Amniotic stem cell (primary cell): ENCODE measurements at places on chromosomes 2 and 18.

GRCh38 chr2:161358838-161359237 lies 50.6 kb downstream of the PSMD14 start:
- DNase-seq: no peak

DNA sequence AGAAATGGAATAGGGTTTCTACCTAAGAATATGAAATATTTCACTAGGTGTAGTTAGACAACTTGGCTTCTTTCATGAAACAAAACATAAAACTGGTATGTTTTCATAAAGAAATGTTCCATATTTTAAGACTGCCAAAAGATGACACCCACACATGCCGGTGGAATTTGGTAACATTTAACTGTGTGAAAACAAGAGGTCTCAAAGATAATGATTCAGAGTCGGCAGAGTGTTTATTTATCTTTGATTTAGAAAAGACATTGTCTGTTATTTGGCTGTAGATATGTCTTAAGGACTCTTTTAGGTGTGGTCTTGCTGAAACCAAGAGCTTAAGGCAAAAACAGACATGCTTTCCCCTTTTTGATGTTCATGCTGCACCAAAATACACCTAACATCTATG lies 63.5 kb upstream of the FN1 start:
- no peak for DNase-seq

GRCh38 chr18:25456334-25457010 lies 104.5 kb upstream of the ZNF521 start:
- no peak for DNase-seq

DNA sequence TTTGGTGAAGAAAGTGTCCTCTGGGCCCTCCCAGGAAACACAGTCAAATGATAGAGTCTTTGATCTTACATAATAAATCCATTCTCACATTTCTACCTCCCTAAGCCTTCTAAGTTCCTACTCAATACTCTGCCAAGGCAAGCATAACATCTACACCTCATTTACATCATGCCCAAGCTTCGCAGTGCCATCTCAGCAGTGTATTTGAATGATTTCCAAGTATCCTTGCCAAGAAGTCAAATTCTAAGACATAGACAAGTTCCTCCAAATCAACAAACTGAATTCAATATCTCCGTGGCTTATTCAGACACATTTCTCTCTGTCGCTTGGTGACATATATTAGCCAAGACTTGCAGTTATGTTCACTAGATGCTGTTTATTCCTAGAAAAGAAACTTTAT lies 8.1 kb upstream of the MLPH start:
- no peak for DNase-seq

GRCh38 chr18:58618822-58619595 lies 9.9 kb downstream of the ALPK2 start:
- DNase-seq: no peak

- no peak for DNase-seq
Measured at GRCh38 chr2:3143602-3144001, 234.0 kb downstream of the EIPR1 start.

DNA sequence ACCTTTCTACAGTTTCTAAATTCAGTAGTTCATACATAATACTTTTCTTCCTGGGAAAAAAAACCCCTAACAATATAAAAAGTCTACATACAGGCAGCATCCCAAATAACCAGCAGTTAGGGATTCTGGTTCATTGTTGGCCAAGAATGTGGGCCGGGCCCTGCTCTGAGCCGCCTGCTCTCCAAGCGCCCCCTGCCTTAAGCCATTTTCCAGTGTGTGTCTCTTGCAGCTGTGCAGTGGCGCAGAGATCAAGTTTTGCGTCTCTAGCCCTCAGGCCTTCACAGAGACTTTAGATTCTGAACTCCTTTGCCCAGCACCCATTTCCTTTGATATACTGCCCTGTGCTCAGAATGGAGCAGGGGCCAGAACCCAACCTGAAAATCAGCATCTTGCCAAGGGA lies 32.9 kb downstream of the RMC1 start:
- no peak for DNase-seq

- DNase-seq: no peak
Measured at GRCh38 chr2:9441556-9441955, 18.1 kb downstream of the CPSF3 start.

- DNase-seq: no peak
Measured at GRCh38 chr2:222833410-222833809, 27.4 kb upstream of the ACSL3 start.

GRCh38 chr2:54065891-54066290 lies 49.5 kb upstream of the ACYP2 start:
- DNase-seq: no peak

DNA sequence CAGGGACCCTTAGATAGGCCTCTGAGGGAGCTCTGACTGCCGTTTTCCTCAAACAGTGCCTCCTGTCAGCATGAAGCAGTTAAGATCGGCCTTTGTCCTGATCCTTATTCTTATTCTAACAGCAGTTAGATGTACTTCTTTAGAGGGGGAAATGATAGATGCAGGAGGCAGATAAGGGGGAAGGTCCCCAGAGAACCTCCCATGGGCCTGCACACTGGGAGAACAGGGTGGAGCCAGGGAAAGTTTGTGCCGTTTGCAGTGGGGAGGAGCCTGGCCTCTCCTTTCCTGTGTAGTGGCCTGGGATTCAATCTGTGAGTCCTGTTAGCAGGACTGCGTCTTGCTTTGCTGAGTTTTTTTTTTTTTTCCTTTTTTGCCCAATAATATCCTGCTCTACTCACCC lies 7.9 kb upstream of the INPP4A start:
- DNase-seq: no peak

DNA sequence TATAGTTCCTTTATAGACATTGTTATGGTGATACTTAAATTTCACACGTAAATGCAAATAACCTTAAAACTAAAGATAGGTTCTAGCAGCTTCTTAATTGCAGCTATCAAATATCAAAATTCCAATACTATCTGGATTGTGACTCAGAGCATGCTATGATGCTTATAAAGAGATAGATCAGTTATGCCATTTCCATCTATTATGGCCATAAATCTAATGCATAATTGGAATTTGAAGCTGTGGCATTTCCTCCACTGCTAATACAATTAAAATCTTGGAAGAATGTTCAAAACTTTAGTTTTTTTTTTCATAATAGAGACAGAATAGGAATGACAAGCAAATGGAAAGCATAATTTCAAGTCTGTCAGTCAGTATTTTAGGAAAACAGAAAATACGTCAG lies 220.8 kb upstream of the GALNT5 start:
- no peak for DNase-seq

GRCh38 chr2:43136011-43136799 lies 90.2 kb downstream of the ZFP36L2 start:
- no peak for DNase-seq

GRCh38 chr2:241225545-241225944 lies 37.1 kb downstream of the ANO7 start:
- DNase-seq: no peak

DNA sequence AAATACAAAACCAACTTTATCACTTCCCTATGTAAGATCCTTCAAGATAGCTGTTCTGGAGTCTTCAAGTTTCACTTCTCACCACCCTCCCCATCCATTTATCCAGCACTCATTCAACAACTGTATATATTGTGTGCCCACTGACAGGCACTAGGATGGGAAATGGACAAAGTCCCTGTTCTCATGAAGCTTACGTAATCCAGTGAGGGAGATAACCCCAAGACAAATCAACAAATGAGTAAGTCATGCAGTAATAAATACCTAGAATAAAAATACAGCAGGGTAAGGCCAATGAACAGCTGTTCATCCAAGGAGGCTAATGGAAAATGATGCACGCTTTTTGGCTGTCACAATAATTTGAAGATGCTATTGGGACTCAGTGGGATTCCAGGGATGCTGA lies 133.8 kb downstream of the MEMO1 start:
- DNase-seq: no peak

DNA sequence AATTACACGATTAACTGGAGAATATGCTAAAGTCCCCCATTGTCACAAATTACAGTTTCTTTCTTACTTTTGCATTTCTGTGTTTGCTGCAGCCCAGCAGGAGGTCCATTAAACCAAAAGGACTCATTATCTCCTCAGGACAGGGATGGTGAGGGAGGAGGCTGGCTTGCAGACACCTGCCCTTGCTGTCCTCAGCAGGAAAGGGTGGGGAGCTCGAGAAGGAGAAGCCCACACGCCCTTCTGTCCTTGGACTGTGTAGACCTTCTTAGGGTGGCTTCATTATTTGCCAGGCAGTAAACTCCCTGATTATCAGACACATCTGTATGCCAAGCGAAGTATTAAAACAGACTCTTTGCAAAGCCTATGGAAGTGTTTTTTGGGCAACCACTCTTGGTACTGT lies 196.0 kb downstream of the LDLRAD4 start:
- DNase-seq: no peak

DNA sequence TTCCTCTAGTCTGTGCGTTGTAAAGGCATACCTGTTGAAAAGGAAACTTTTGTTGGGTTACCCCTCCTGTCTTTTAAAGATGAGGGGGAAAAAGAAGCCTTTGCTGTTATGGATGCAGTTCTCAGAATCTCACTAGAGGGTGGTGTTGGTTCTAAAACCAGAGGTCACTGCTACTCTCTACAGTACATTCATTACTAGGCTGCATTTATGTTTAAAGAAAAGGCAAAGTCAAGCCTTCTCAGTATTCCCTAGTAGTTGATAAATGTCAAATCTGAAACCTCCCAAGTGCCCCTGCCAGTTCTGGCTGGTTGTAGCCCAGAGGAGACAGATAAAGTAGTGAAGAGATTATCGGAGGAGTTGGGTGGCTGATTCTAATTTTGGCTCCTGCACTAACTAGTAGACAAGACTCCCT lies 1.4 kb upstream of the PLCL1 start:
- DNase-seq: peak; percentile 21

- DNase-seq: no peak
Measured at GRCh38 chr2:191757208-191757607, 79.3 kb downstream of the NABP1 start.

- DNase-seq: no peak
Measured at GRCh38 chr2:106638043-106638442, 150.9 kb downstream of the CD8B2 start.

- peak; percentile 81 for DNase-seq
Measured at GRCh38 chr2:175627405-175627804, 374.7 kb downstream of the LNPK start.

GRCh38 chr2:96934831-96935540 lies 51.4 kb downstream of the FAM178B start:
- no peak for DNase-seq

- DNase-seq: no peak
Measured at GRCh38 chr2:84969511-84970209, 1.3 kb upstream of the KCMF1 start.

GRCh38 chr2:47024046-47024445 lies 108.4 kb upstream of the MCFD2 start:
- DNase-seq: no peak

DNA sequence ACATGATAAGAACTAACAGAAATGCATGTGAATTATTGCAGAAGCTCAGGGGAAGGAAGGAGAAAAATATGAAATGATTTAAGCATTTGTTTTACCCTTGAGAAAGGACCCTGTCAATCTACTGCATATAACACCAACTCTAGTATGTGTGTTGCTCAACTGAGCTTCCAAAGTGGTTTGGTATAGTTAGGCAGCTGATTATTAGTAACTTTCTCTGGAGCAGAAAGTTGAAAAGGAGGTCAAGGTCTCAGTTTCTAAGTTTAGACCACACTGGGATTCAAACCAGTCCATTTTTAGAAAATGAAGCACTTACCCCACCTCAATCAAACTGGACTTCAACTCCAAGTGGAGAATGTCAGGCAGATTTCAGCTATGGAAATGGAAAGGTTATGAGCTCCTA lies 123.3 kb upstream of the CDC42EP3 start:
- no peak for DNase-seq

DNA sequence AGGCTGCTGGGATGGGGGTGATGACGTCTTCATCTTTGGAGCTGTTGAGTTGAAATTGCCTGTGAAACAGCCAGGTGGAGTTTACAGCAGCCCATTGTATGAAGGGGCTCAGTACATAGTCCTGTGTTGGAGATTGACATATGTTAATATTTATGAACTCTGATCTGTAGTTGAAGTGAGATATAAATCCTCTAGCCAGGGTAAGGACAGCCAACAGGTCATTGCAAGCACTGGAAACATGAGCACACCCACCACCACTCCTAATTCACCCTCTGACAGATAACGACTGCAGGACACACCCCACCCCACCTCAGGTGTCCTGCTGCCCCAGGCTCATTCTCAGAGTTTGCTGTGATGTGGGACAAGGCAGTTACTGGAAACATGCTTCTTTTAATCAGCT lies 112.4 kb upstream of the TRIB2 start:
- no peak for DNase-seq

- no peak for DNase-seq
Measured at GRCh38 chr2:236359426-236360045, 95.3 kb upstream of the ASB18 start.

DNA sequence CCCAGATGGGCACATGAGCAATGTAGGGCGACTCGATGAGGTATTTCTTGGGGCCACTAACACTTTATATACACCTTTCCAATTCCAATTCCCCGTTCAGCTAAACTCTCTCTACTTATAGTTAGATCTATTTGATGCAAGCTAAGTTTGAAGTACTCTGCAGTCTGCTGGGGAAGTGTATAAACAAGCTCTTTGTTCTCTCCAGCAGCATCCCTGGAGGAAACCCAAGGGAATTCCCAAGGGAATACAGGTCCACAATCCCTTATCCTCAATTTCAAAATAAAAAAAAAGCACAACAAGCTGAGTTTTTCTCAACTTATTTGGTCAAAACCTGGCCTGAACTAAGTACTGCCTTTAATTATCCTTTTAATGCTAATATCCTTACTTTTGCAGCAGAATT lies 433.3 kb downstream of the NBAS start:
- no peak for DNase-seq

DNA sequence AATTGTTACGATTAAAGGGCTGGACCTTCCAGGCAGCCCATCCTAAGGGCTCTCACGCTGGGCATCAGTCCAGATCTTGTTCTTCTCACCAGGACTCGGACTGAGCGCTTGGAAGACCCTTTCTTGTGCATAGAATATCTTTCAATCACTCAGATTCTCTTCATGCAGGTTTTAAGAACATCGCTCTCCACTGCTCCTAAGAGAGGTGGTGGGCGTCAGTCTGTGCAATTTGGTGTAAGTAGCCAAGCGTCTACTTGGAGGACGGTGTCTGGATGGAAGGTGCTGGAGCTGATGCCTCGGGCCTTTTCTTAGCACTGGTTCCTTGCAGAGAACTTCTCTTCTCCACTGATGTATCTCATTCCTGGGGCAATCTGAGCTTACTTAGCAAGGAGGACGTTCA lies 68.7 kb downstream of the ASB1 start:
- DNase-seq: no peak

DNA sequence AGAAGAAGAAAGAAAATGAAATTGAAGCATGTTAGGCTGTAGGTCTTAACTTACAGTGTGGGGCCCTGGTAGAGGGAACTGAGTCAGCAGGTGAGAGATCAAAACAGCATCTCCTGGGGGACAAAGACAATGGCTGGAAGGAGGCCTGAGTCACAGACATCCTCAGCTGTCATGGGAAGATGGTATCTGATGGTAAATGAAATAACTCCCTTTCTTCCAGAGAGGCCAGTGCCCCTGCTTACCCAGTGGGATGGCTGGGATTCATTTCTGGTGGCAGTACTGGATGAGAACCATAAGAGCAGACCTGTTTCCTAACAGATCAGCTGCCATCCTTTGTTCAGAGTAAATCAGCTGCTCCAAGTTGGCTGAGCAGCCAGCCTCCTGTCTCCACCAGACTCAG lies 251.3 kb upstream of the EPAS1 start:
- DNase-seq: no peak
